ENCODE measurements at places on chromosomes 4 and X. TPM values are rescaled to one million over a fixed set of nuclear protein-coding genes. Genes with fewer than 3 reads are reported as not detected.

Gene FAM241A
- 6.6 TPM for total RNA-seq

Gene FREM3
- not detected for total RNA-seq

Gene ADAM29
- not detected for total RNA-seq

Gene NXF3
- total RNA-seq, result not detected

Gene CPE
- 7.0 TPM for total RNA-seq

Gene ETDA
- not detected for total RNA-seq

Gene TEX13C
- not detected for total RNA-seq

Gene ZNF280C
- 8.6 TPM for total RNA-seq

Gene ANXA10
- total RNA-seq, result not detected

Gene SLC6A8
- total RNA-seq, result 8.4 TPM

Gene ACE2
- under 0.01 TPM for total RNA-seq

Gene CSAG3
- not detected for total RNA-seq

Gene IL3RA
- not detected for total RNA-seq

Gene EVC
- total RNA-seq, result 47.3 TPM

Gene DUSP21
- total RNA-seq, result not detected

Gene DMP1
- total RNA-seq, result not detected

Gene TMEM47
- 14.7 TPM for total RNA-seq

Gene PITX2
- total RNA-seq, result 0.59 TPM

Gene ADH1C
- 0.73 TPM for total RNA-seq

Gene TGIF2LX
- not detected for total RNA-seq

Gene TCEAL7
- 26.2 TPM for total RNA-seq

Gene LGI2
- under 0.01 TPM for total RNA-seq

Gene GPR143
- total RNA-seq, result not detected

Gene H2BW1
- total RNA-seq, result not detected

Gene NAT8L
- under 0.01 TPM for total RNA-seq

Gene TACR3
- total RNA-seq, result not detected

Gene ALB
- not detected for total RNA-seq

Gene ARMCX1
- total RNA-seq, result 57.0 TPM

Gene ATP8A1
- total RNA-seq, result 2.2 TPM

Gene MAGEB2
- not detected for total RNA-seq

Gene NOCT
- 9.9 TPM for total RNA-seq

Gene PDGFRA
- total RNA-seq, result 254 TPM

Gene ODAPH
- total RNA-seq, result not detected

Gene MAP3K15
- total RNA-seq, result not detected

Gene HPF1
- 23.9 TPM for total RNA-seq

Gene PRKG2
- total RNA-seq, result 2.9 TPM

Gene DMRTC1B
- not detected for total RNA-seq

Gene ENAM
- not detected for total RNA-seq

Gene LSM6
- total RNA-seq, result 20.7 TPM

Gene TRPC5OS
- not detected for total RNA-seq

Gene FOXO4
- total RNA-seq, result 2.6 TPM

Gene CT45A5
- total RNA-seq, result not detected

Gene MAGEA9B
- not detected for total RNA-seq

Gene KDR
- under 0.01 TPM for total RNA-seq

Gene CAPN6
- total RNA-seq, result not detected
